ENCODE measurements at places on chromosomes 12 and 14.

- DNase-seq, result no peak
Observed at GRCh38 chr12:88253371-88253978, 111.4 kb downstream of the TMTC3 start.

GRCh38 chr12:29589286-29589820 lies 91.9 kb upstream of the OVCH1 start:
- DNase-seq, result no peak

DNA sequence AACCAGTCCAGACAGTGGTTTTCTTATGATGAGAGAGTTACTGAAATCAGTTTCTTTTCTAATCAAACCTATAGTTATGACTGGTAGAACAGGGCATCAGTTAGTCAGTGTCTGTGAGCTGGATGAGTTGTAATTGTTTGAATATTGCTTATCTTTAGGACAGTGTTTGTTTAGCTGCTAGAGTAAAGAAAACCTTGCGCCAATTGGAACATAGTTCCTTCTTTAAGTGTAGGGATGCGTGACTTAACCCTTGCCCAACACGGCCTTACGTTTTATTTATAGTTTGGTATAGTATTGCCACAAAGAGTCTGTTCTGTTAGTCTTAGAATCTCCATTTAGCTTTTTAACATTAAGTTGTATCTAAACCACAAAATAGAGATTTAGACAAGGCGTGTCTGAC lies 572.6 kb downstream of the SLC16A7 start:
- DNase-seq, result no peak

DNA sequence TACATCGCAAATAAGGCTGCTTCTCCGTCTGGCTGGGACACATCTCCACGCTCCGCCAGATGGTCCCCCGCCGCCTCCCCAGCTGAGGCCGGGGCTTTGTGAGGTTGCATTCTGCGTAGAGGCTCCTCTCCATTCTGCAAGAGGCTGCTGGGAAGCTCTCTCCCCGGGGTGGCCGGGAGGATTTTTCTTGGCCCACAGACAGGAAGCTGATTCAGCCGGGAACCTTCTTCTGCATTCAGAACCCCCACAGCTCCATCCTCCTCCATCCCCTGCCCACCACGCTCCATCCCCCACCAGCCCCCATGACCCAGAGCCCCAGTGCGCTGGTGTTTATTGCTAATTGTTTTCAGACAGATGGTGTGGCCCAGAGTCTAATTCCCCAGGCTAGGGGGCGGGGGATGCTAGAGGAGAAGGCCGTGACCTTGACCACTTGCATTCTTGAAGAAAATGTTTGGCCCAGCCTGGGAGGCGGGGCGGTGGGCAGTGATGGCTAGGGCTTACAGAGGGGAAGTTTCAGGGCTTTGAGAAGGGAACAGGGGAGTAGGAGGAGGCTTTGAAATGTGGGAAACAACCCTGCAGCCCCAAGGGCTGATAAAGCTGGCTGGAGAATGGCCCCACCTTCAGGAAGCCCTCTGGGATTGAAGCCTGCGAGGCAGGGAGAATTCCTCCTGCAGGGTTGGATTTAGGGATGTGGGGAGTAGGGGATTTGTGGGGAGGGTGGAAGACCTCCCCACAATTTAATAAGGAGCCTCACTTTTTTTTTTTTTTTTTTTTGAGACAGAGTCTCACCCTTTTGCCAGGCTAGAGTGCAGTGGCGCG lies 88.5 kb upstream of the NCOR2 start:
- DNase-seq, result peak; percentile 93

GRCh38 chr14:92414690-92415445 lies 91.9 kb downstream of the SLC24A4 start:
- DNase-seq, result no peak

DNA sequence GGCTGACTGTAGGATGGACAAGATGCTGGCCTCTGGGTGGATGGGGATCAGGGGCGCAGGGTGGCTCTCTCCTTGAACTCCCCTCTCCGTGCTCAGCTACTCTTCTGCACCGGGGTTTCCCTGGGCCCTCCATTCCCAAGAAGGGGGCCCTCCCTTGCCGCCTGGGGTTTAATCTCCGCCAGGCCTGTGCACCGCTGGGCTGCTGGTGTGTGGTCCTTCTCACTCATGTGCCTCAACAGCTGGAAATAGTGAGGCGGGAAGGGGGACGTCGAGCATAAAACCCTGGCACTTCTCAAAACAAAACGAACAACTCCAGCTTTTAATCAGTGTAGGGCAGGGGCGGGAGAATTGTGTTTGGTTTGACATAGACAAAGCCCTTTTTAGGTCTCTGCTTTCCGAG lies 19.0 kb upstream of the SMOC1 start:
- DNase-seq, result no peak

DNA sequence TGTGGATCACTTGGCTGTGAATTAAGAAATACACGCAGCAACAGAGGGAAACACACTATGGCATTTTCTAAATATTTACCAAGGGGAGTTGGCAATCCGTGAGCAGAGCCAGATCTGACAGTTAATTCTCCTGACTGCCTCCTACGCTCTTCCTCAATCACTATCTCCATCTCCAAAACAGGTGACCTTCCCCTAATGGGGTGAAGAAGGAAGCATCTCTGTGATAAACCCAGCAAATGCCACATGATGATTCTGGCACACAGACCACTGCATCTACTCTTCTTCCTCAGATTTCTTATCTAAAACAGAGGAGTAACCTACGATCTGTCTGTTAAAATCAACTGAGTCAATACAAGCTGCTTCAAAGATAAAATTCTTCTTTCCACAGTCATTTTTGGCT lies 4.4 kb downstream of the SPTB start:
- no peak for DNase-seq
